Right atrium auricular region (tissue), 2 donors: ENCODE measurements at places on chromosomes 3 and 15. TPM values are rescaled to one million over a fixed set of nuclear protein-coding genes. Genes with fewer than 3 reads are reported as not detected.

DNA sequence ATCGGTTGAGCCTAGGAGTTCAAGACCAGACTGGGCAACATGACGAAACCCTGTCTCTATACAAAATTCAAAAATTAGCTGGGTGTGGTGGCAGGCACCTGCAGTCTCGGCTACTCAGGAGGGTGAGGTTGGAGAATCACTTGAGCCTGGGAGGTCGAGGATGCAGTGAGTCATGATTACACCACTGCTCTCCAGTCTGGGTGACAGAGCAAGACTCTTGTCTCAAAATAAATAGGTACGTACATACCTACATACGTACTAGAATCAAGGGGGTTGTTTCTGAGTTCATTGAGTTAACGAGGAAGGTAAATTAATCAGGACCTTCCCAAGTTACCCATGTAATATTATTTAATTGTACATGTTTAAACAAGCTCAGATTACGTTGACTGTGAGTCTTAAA is 97.5 kb downstream of the CHL1 start:
- no peak overlapping the region for H3K4me3 ChIP-seq
- DNase-seq, result no peak
- H3K36me3 ChIP-seq, result no peaks in the 10 kb centered on the region
- H3K27me3 ChIP-seq, result no peaks in the 10 kb centered on the region
- no peak overlapping the region for H3K27ac ChIP-seq

The GOLGA8T gene
- total RNA-seq, result 0.39 TPM

- no peaks in the 10 kb centered on the region for H3K27me3 ChIP-seq
- no peak overlapping the region for H3K4me3 ChIP-seq
- no peak for DNase-seq
- H3K4me1 ChIP-seq, result no peaks in the 10 kb centered on the region
These were observed 37.8 kb upstream of the FOXB1 start for GRCh38 chr15:59966262-59966661.

DNA sequence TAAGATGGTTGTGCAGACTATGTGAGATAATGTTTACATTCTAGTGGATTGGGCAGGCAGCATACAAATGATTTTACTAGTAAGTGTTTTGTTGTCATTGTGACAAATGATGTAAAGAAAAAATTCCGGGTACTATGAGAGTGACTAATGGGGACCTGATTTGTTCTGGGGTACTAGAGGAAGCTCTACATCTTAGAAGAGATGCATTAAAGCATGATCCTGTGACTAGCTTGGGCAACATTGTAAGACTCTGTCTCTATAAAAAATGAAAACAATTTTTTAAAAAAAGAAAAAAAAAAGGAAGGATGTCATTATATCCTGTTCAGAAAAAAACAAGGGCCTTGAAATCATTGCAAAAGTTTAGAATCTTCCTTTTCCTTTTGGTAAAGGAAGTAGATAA is 58.1 kb upstream of the MYRIP start:
- H3K36me3 ChIP-seq, result no peaks in the 10 kb centered on the region
- H3K27me3 ChIP-seq, result no peaks in the 10 kb centered on the region
- H3K4me3 ChIP-seq, result no peak overlapping the region
- no peak for DNase-seq
- H3K27ac ChIP-seq, result no peak overlapping the region
- peaks cover 9% of the 10 kb centered on the region for H3K4me1 ChIP-seq

The GOLGA6L7 gene
- not detected for total RNA-seq
